ENCODE measurements at places on chromosomes 2 and 18. TPM values are rescaled to one million over a fixed set of nuclear protein-coding genes. Genes with fewer than 3 reads are reported as not detected.

The NCKAP5 gene
- 6.1 TPM for total RNA-seq

The RAMP1 gene
- total RNA-seq, result 25.9 TPM

The CNDP2 gene
- 81.0 TPM for total RNA-seq

DNA sequence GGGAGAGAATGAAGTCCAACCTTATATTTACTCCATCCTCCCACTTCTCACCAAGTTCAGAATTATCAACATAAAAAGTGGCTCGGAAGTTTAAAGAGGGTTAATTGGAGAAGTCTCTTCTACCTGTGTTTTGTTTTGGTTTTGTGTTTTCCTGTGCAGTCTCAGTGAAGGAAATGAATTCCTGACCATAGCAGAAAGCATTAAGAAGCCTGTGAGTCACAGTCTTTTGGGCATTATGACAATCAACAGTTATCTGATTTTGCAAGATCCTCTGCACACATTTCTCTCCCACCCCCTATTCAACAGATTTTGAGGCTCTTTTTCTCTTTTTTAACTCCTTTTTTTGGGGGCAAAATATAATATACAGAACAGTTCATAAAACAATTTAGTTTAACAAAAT lies 8.6 kb upstream of the RPL37A start:
- no peaks in the 10 kb centered on the region for H3K36me3 ChIP-seq
- H3K4me3 ChIP-seq, result no peak overlapping the region
- no peak for DNase-seq
- no peaks in the 10 kb centered on the region for H3K4me1 ChIP-seq
- no peaks in the 10 kb centered on the region for H3K27me3 ChIP-seq
- peak overlapping the region; percentile 29 for H3K27ac ChIP-seq

The ERMN gene
- total RNA-seq, result 1.4 TPM

The TNS1 gene
- 141 TPM for total RNA-seq

GRCh38 chr2:176150584-176151441 lies 537 bp upstream of the HOXD4 start:
- peaks cover 4% of the 10 kb centered on the region for H3K27me3 ChIP-seq
- no peaks in the 10 kb centered on the region for H3K4me1 ChIP-seq
- no peak for DNase-seq
- H3K36me3 ChIP-seq, result no peaks in the 10 kb centered on the region
- H3K27ac ChIP-seq, result no peak overlapping the region

GRCh38 chr18:67080601-67081000 lies 435.9 kb downstream of the DSEL start:
- H3K27ac ChIP-seq, result no peak overlapping the region
- H3K4me3 ChIP-seq, result no peak overlapping the region
- no peaks in the 10 kb centered on the region for H3K27me3 ChIP-seq
- DNase-seq, result no peak
- no peaks in the 10 kb centered on the region for H3K36me3 ChIP-seq

The RNF152 gene
- total RNA-seq, result 64.5 TPM

- H3K4me1 ChIP-seq, result no peaks in the 10 kb centered on the region
- no peaks in the 10 kb centered on the region for H3K36me3 ChIP-seq
- no peak for DNase-seq
- H3K27me3 ChIP-seq, result no peaks in the 10 kb centered on the region
Observed at GRCh38 chr2:69789772-69790600, 39.5 kb upstream of the GMCL1 start.

DNA sequence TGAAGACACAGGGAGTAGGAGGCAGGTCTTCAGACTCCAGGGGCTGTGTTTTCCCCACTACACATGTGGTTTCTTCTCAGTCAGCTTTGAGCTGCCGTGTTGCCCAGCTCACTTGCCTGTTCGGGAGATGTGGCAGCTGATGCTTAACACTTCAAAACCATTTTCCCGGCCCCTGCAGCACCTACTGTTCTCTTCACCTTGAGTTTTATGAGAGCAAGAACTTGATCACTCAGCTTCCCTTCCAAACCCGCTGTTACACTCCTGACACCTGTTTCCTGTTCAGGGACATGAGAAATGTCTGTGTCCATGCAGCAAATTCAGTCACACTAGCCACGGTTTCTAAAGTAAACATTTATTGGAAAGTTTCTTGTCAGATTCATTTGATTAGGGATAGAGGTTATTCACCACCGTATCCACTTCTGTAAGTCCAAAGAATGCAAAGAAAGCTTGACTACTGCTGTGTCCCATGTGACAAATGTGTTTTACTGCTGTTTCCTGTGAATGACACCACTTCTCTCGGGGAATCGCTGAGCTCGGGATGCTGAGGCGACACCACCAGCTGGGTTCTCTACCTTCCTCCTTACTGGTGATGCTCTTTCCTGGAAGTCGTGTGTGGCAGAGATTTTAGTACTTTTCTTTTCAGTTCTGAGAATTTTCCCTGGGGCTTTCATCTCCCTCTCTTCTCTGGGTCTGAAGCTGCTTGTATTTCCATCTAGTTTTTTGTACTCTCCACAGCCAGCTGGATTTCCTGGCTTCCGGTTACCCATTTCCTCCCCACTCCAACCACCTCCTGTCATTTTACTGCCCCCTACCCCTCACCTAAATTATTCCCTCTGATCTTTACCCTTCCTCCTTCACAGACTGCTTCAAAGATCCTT lies 91.7 kb downstream of the KLF7 start:
- peak overlapping the region; percentile 36 for H3K27ac ChIP-seq
- no peaks in the 10 kb centered on the region for H3K27me3 ChIP-seq
- no peak overlapping the region for H3K4me3 ChIP-seq
- DNase-seq, result no peak
- H3K4me1 ChIP-seq, result no peaks in the 10 kb centered on the region
- H3K36me3 ChIP-seq, result no peaks in the 10 kb centered on the region

The CAB39 gene
- total RNA-seq, result 83.4 TPM

GRCh38 chr2:85957256-85957655 lies 68.5 kb upstream of the ST3GAL5 start:
- DNase-seq, result no peak
- no peaks in the 10 kb centered on the region for H3K36me3 ChIP-seq
- H3K27ac ChIP-seq, result no peak overlapping the region
- no peak overlapping the region for H3K4me3 ChIP-seq

The CXCR4 gene
- total RNA-seq, result 25.8 TPM

GRCh38 chr2:96866986-96867755 lies 2.7 kb downstream of the SEMA4C start:
- DNase-seq, result no peak
- no peaks in the 10 kb centered on the region for H3K4me1 ChIP-seq
- H3K27me3 ChIP-seq, result no peaks in the 10 kb centered on the region
- H3K27ac ChIP-seq, result peak overlapping the region; percentile 94

DNA sequence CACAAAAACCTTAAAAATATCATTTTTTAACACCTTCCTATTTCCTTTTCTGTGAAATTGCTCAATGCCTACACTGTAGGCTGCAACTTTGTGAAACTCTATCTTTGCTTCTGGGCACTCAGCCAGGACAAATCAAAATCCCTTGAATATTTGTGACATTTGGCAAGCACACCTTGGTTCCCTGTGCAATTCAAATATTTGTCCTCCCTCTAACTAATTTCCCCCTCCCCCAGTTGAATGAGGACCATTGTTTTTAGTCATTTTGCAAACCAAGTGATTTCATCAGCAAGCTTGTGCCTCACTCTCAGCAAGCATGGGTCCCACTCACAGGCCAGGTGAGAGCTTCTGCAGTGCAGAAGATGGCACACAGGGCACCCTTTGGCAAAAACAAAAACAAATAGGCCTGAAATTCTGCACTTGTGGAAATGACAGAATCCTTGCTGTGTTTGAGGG lies 541.5 kb downstream of the CNTNAP5 start:
- H3K27me3 ChIP-seq, result no peaks in the 10 kb centered on the region
- H3K4me1 ChIP-seq, result no peaks in the 10 kb centered on the region
- H3K4me3 ChIP-seq, result no peak overlapping the region
- no peak overlapping the region for H3K27ac ChIP-seq

The DNAJC5G gene
- not detected for total RNA-seq

GRCh38 chr2:227430639-227431038 lies 41.3 kb upstream of the AGFG1 start:
- no peaks in the 10 kb centered on the region for H3K27me3 ChIP-seq
- H3K27ac ChIP-seq, result no peak overlapping the region
- no peaks in the 10 kb centered on the region for H3K4me1 ChIP-seq
- no peak overlapping the region for H3K4me3 ChIP-seq
- DNase-seq, result no peak

- H3K27me3 ChIP-seq, result no peaks in the 10 kb centered on the region
- H3K36me3 ChIP-seq, result no peaks in the 10 kb centered on the region
- H3K4me3 ChIP-seq, result no peak overlapping the region
- no peak overlapping the region for H3K27ac ChIP-seq
- no peak for DNase-seq
Observed at GRCh38 chr2:54438271-54438670, 17.9 kb upstream of the SPTBN1 start.
